ENCODE measurements at places on chromosomes 6 and 20.

- DNase-seq, result no peak
Observed at GRCh38 chr6:134410541-134410940, 92.6 kb upstream of the SGK1 start.

DNA sequence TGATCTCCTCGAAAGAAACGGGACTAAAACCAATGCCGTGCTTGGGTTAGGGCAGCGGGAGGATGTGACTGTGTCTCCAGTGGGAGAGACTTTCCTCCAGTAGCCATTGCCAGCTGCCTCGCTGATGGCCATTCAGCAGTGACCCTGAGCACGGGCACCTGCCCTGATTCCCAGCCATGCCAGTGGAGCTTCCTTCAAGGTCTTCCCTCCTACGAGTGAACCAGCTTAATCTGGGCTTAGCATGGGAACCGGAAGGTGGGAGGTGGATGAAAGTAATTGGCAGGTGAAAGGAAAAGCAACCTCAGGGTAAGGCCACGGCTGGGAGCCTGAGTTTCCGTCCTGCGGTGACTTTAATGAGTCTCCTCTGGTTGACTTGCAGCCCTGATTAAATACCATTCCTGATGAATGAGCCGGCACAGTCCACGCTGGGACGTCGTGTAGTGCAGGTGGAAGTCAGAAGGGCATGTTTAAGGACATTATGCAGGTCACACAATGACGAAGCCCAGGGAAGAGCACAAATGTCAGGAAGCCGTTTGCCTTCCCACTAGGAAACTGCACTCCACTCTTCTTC lies 813.5 kb downstream of the QKI start:
- no peak for DNase-seq

DNA sequence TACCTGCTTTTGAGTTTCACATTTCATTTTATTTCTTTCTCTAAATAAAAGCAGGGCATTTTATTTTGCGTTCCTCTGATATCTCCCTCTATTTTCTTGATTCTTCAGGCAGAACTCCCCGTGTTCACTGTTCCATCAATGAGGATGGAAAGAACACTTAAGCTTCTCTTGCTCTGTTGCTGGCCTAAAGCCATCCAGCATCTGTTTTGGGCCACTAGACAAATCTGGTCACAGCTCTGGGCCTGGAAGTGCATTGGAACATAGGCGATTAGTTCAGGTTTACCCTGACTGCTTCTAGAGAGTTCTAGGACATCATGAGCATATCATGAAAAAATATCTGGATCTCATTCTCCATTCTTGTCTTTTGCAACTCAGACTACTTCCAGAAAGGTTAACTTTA lies 611.2 kb downstream of the UTRN start:
- DNase-seq, result no peak

DNA sequence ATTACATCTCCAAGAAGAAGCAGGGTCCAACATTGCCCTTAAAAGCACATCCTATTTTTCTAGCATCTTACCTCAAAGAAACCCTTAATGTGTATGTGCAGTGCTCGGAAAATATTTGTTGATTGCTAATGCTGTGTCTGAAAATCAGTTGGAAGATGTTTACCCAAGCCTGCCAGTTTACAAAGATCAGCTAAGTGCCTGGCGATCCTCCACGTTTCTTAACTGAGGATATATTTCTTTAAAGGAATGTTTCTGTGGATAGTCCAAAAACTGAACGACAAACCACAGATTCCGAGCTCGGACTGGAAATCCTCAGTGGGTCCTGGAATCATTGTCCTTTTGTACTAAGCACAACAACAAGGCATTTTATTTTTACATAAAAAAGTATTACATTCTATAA lies 595.7 kb upstream of the ARID1B start:
- no peak for DNase-seq

DNA sequence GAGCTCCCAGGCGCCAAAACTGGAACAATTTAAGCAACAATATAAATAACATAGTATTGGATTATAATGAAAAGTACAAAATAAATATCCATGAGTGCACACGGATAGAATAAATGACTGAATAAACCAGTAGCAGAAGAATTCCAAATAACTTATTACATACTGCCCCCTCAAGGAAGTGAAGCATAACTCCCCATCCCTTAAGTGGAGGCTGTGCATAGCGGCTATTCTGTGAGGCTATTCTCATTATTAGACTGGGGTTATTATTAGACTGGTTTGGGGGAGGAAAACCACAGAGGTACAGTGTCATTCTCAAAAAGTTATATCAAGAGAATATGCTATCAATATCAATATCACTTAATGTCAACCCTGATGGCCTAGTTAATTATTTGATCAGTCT lies 94.4 kb upstream of the SIRPA start:
- DNase-seq, result no peak

GRCh38 chr6:26104457-26105108 lies 17.4 kb downstream of the HFE start:
- DNase-seq, result no peak
